ENCODE measurements at places on chromosomes 16 and 17.

- peak; percentile 68 for DNase-seq
These were observed 709 bp upstream of the CD300LG start for GRCh38 chr17:43846221-43846712.

DNA sequence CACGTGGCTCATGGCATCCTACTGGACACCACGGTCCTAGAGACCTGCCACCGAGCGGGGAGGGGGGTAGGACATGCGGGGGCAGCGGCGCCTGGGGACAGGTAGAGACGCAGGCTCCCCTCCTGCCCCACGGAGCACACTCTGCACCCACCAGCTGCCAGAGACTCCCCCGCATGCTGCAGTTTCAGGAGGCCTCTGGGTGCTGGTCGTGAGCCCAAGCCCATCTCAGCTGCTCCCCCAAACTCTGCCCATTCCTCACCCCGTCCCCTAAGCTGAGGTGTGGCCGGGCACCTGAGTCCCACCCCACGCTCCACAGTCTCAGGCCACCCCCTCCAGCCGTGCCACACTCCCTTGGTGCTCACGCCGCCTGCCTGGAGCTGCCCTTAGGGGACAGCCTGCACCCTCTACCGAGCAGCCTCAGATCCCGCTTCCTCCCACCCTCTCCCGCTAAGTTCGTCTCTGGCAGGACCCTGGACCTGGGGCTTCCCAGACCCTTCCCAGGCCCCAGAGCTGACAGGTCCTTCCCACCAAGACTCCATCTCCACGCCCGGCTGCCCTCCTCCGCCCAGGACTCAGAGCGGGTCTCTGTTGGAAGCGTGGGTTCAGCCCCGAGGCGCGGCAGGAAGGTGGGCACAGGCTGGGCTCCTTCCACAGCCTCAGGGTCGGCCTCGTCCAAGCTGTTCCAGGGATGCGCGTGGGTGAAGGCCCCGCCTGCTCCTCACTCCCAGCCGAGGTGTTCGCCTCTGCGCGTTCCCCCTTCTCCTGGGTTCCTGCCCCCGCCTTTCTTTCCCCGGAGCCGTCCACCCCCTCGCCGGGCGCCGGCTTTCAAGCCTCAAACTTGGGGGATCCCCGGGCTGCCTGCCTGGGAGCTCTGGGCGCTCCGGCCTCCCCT is 1.3 kb downstream of the RAB40B start:
- DNase-seq = no peak

GRCh38 chr17:44906763-44907728 is 7.8 kb upstream of the EFTUD2 start:
- no peak for DNase-seq

- DNase-seq = peak; percentile 19
These were observed 25.9 kb downstream of the MYH3 start for GRCh38 chr17:10631048-10631700.

DNA sequence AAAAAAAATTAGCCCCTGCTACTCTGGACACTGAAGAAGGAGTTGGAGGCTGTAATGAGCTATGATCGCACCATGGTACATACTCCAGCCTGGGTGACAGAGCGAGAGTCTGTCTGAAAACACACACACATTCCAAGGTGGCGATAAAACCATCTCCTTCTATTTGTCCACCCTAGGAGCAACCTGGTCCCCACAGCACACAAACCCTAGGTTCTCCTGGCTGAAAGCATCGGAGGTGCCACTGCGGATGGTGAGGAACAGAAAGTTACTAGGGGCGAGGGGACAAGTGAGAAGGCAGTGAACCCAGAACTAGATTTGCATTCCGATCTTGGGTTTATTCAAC is 1.4 kb upstream of the ECI1 start:
- no peak for DNase-seq

DNA sequence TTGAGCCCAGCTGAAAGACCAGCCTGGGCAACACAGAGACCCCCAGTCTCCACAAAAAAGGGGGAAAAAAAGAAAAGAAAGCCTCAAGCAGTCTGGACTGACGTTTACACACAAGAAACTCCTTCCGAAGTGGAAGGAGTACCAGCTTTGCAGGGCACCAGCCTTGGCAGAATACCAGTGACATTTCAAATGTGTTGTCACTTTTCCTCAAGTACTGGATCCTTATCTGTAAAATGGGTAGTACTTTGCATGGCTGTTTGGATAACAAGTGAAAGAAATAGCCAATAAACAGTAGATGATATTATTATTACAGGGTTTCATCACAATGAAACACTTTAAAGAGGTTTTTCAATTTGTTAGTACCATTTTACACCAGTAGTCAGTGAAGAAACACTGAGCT is 14.2 kb downstream of the YWHAE start:
- DNase-seq = no peak

DNA sequence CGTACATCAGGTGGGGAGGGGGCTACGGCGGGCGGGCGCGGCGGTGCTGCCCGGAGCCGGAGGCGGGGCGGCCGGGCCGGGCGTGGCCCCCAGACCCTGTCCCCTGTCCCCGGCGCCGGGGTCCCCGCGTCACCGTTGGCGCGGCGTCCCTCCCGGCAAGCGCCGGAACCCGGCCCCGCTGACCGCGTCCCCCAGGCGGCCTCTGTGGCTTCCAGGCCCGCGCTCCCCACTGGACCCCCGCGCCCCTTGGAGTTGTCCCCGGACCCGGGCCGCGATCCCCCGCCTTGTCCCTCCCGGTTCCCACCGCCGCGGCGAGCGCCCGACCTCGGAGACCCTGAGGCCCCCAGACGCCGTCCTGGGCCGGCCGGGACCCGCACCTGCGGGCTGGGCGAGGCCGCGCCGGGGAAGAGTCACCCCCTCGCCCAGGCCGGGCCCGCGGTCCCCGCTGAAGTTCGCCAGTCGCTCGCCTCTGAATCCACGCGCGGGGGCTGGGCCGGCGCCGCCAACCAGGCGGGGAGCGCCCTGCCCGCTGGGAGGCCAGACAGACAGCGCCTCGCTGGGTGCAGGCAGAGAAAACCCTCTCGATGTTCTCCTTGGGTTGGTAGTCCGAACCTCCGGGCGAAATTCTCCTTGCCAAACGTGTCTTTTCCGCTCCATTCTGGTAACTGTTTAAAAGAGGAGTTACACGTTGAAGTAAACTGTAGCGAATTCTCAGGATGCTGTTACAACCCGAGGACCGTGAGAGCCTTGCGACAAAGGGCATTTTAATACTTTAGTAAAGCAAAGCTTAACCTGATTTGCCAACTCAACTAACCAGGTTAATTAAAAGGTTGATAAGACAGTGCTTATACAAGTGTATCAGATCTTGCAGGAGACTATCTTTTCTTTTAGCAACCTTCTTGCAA is 761 bp downstream of the GAN start:
- peak; percentile 42 for DNase-seq

DNA sequence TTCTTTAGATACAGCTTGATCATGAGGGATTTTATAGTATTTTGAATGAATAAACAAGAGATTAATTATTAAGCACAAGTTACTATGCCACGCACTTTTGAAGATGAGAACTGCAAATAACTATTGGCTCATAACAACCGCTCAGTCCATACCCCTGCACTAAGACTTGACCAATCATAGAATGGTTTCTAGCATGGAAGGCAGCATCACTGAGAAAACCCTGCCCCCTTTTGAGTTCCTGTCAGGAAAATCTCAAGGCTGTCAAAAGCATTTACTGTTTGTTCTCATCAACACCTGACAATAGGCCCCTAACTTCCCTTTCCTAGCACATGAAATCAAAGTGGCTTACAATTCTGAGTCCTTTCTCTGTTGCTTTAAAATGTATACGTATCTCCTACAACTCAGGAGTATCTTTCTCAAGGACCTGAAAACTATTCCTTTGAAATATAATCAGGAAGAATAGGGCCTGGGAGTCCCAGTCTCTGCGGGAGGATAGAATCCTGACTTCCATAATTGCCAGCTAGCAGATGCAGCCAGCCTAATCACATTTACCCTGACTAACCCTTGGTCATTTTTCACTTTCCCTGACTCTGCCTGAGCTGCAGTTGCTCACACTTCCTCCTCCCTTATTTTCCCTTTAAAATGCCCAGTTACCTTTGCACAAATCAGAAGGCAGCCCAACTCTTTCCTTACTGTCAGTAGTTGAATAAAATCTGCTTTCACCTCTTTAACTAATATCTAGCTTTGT is 9.1 kb upstream of the MMD start:
- DNase-seq = no peak

- DNase-seq = no peak
These were observed 271.1 kb upstream of the ASIC2 start for GRCh38 chr17:33564146-33564545.
